ENCODE measurements at places on chromosomes 6 and 20.

DNA sequence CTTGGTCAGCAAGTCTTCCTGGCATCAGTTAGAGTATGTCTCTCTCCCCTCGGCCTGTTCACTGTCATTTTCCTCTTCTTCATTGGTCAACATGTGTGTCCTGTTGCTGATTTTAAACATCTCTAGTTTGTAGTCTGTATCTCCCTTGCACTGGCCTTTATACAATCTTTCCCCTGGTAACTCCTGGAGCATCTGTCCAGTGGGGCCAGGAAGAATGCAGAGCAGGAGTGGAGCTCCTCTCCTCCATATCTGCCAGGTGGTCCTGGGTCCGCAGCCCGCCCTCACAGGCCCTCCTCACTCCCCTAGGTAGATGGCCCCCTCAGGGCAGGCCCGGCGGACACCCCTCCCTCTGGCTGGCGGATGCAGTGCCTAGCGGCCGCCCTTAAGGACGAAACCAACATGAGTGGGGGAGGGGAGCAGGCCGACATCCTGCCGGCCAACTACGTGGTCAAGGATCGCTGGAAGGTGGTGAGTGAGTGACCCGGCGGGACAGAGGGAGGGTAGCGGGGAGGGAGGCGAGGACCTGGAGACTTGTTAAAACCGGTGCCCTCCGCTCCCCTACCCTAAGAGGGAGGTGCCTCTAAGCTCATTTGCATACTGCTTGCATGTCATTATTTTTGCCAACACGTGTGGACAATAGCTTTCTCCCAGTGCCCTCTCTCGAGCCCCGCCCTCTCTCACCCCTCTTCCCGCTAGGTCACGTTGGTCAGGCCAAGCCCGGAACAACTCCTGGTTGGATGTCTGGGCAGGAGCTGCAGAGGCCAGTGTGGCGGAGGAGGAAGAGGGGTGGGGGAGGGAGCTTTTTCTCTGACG is 3.2 kb downstream of the TTBK1 start:
- no peak for DNase-seq

DNA sequence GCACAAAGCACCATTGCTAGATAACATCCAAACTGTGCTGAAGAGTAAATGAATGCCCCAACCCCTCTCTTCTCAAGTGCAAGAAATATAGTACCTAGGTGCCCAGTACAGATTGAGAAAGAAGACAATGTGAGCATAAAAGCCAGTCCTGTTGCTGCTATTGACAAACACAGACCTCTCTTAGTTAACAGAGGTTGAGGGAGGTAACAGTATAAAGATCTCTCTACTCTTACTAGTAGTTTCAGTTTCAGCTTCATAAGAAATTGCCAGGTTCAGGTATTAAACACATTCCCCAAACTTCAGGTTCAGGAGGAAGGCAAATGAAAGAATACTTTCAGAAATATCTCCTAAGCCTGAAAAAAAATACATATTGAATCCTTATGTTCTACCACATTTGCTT is 31.4 kb downstream of the TBC1D32 start:
- DNase-seq = no peak

- DNase-seq = no peak
Measured at GRCh38 chr6:150934380-150934779, 68.9 kb downstream of the MTHFD1L start.

DNA sequence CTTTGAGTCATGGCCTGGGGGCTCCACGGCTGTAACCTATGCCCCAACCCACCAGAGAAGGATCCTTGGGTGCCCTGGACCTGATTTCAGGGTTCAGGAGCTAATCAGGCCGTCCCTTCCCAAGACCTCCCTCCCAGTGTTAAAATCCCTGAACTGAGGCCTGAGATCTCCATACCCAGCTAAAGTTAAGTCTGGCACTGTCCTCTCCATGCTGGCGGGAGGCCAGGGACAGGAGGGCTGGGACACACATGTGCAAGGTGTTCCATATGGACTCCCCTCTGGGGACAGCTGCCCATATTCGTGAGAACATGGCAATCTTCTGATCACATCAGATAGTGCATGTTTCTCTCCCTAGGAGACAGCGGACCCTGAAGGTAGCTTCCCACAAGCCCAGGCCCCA is 11.5 kb upstream of the TREML4 start:
- no peak for DNase-seq

DNA sequence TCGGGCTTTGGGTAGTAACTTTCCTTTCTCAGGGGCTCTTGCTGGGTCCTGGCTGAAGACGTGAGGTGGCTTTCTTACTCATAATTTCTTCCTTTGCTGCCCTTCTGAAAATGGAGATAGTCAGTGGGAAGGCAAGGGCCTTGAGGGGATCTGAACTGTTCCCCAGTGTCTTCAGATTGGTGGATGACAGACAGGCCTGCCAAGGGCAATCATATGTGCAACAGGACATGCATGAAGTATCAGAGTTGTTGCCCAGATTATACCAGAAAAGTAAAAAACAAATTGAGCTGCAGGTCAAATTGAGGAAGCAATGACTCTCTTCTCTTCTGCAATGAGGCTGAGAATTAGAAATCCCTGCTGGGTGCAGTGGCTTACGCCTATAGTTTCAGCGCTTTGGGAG is 71.6 kb upstream of the PAX1 start:
- DNase-seq = no peak

DNA sequence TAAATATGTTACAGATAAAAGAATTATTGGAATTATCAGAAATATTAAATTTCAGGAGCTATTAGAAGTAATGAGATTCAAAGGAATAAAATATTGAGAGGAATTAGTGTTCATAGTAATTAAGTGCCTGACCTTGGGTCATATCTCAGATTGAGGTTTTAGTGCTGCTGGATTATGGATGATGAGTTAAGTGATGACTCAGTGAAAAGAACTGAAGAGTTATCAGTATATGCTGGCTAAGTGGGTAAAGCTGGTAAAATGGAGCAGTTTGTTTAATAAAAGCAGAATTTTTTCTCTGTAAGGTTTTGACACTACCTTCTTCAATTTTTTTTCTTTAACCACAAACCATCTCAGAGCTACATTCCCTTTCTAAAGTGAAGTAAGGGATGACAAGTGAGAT is 206.7 kb downstream of the MANEA start:
- DNase-seq = no peak

DNA sequence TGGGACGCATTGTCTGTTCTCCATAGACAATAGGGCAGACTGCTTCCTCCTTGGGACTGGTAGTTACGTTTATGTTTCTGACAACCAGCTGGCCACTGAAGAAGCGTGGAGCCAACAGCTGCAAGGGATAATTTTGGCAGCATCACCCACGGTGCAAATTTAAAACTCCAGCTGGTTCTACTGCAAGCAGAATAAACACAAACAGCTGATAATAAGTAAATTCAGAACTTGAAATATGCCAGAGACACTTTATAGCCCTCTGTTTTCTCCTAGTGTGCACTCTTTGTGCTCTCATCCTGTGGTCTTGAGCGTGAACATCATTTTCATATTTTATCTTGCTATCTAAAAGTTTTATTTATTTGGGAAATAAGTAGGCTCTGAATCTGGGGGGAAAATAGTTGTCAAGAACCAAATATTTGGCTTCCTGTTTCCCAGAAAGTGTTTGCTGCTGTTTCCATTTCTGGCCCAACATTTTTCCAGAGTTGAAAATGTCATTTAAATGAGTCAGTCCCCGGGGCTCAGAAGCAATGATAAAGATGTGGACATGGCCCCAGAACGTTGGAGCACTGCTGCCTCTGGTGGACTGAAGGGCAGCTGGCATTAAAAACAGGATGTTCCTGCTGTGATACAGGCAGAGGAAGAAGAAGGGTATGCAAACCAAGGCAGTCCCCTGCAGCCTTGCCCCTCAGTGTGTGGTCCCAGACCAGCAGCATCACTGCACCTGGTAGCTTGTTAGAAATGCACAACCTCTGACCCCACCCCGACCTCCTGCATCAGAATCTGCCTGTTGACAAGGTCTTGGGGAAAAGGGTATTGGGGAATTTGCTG is 12.5 kb upstream of the THBD start:
- DNase-seq = no peak

- no peak for DNase-seq
Measured at GRCh38 chr6:116287689-116288282, 8.1 kb upstream of the TSPYL1 start.

DNA sequence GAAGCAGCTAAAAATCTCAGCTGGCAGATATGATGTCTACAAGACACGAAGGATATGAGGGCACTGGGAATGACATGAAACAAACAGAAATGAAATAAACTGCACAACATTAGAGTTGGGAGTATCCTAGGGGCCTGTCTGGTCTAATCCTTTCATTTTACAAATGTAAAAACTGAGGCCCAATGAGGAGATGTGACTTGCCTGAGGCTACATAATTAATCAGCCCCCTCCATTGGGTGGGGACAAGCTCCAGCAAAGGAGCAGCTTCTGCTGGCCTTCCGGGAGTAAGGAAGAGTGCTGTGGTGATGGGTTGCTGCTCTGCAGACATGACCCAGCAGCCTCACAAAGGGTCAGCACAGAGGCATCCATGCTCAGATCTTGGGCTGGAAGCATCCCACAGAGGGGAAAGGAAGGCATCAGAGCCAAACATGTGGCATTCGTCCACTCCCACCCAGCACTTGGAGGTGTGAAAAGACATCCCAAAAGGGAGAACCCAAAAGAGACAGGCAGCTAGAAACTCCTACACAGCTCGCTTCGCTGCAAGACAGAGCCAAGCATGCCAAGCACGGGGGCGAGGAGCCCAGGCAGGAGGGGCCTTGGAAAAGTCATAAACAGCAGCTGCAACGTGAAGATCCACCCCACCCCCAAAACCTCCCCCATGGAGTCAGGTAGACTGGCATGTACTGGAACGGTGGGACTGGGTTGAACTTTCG is 183.7 kb downstream of the UNC5CL start:
- DNase-seq = no peak

DNA sequence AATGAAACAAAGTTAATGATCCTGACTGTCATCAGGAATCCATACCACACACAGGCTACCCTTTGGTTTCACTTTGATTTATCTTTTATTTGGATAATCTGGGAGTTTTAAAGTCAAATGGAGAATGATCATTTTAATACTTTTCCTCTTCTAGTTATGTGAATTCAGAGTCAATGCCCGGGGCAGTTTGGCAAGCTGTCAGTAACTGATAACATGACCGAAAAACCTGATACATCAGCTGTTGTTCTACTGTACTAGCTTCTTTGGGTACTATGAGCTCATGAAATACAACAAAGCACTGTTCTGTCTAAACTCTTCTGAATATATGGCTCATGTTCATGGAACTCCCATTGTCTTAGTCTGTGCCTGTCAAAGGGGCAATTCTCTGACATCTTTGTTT is 30.2 kb downstream of the KLHL31 start:
- DNase-seq = no peak

- no peak for DNase-seq
Measured at GRCh38 chr6:147401779-147402178, 106.7 kb upstream of the SAMD5 start.

- DNase-seq = no peak
Measured at GRCh38 chr20:20276811-20277530, 90.9 kb upstream of the INSM1 start.

- DNase-seq = no peak
Measured at GRCh38 chr6:1317302-1317815, 5.5 kb downstream of the FOXQ1 start.

- DNase-seq = no peak
Measured at GRCh38 chr6:5896476-5897200, 110.1 kb downstream of the NRN1 start.

GRCh38 chr6:81944661-81945060 is 192.2 kb upstream of the TENT5A start:
- no peak for DNase-seq

GRCh38 chr6:107115695-107116327 is 496 bp upstream of the BEND3 start:
- DNase-seq = no peak

GRCh38 chr6:148926478-148926877 is 179.6 kb downstream of the UST start:
- DNase-seq = no peak

GRCh38 chr20:50409495-50409894 is 100.7 kb upstream of the PTPN1 start:
- no peak for DNase-seq

GRCh38 chr20:58651946-58652605 is 993 bp downstream of the STX16 start:
- DNase-seq = no peak

DNA sequence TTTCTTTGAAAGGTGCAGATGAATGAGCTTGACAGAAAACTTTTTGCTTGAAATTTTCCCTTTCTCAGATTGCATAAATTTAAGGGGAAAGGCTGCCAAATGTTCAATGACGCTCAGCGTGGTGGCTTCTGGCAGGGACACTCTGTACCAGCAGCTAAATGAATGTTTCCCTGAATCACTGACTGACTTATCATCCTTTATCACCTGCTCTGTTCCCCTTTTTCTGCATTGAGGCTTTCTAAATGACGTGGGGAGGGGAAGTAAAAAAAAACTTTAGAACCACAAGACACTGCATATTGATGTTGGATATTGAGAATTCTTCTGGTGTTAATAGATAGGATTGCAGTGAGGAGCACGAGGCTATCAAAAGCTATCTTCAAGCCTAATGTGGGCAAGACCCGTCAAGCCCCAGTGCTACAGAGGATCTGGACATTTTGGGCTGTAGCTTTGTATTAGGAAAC is 46.9 kb upstream of the ENPP5 start:
- no peak for DNase-seq

Data from activated CD8-positive, alpha-beta memory T cell treated with anti-CD3 and anti-CD28 coated beads for 4 hours (primary cell).